GM19239 (cell line): ENCODE measurements at places on chromosomes 3 and 15.

DNA sequence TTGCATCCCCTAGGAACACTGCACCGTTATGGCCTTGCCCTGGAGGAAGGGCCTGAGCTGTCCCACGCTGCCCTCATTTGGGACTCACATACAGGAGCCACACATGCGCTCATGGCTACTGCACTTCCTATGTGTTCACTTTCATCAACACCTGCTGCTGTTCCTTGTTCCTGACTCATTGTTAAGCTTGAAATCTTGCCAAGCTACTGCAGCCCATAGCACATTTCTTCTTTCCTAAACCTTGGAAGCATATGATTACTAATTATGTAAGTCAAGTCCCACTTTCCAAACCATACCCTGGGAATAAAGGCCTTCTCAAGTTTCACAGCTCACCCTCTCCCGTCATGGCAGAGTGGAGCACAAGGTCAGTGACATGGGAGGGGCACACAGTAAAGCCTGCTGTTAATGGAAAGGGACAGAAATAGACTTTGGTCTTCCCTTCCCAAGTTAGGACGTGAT lies 307.9 kb downstream of the CLSTN2 start:
- DNase-seq = no peak

- no peak for DNase-seq
Observed at GRCh38 chr15:43370310-43370974, 401 bp downstream of the ZSCAN29 start.

DNA sequence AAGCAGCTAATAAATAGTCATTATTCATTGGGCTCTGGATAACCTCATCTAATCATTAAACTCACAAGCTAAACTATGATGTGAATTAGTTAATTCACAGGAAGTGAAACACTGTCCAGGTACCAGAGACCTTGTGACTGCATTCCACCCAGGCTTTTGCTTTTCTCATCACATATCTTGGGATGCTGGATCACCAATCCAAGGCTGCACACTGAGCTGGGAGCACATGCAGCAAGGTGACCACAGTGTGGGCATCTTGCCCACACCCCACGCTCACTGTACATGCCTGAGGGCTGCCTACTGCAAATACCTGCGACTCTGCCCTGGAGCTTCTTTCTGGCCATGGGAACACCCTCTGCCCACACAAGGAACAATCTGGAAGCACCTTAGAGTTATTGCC lies 40.6 kb upstream of the TNFAIP8L3 start:
- no peak for DNase-seq

DNA sequence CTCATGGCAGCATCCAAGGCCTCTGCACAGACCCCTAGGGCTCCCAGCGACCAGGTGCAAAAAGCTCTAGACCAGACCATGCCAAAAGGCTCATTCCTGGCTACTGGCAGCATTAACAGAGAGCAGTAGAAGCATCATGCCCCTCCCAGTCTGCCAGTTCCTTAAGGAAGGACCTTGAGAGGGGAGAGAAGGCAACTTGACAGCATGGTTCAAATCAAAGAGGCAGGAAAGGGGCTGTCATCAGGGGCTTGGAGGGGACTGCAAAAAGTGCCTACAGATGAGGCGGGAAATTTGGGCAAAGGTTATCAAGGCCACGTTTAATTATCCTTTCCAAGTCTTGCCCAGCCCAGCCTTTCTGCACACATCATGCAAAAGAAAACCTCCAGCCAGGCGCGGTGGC lies 64.7 kb downstream of the SSUH2 start:
- DNase-seq = no peak

DNA sequence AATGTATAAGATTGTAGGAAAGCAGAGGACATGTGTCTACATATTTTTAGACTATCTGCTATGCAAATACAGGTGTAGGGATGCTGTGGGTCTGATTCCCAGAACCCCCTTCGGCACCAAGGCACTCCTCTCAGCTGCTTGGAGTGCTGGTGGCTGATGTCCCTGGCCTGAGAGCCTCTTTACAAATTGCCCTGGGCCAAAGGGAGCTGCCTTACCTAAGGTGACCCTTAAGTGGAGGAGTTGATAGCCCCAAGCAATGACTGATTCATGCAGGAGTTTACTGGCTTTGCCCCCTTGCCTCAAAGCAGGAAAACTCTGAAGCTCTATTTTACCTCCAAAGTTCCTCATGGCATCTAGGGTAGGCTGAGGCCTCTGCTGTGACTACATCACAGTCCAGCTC lies 83.0 kb downstream of the ZNF385D start:
- no peak for DNase-seq

GRCh38 chr3:22907161-22907780 lies 295.9 kb upstream of the UBE2E2 start:
- no peak for DNase-seq

DNA sequence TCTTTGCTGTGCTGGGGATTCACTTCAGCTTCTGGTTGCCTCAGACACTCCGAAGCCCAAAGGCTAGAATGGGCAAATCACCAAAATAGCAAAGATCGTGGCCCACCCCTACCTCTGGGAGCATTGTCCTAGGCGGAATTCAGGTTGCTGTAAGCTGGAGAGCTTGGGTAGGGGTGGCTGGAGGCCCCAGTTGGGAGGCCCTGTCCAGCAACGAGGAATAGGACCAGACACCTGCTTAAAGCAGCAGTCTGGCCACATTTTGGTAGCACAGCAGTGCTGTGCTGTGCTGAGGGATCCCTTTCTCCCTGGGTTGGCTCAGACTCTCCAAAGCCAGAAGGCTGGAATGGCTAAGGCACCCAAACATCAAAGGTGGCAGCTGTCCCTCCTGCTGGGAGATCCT lies 99.3 kb downstream of the CLDN1 start:
- DNase-seq = no peak

GRCh38 chr3:177760803-177761202 lies 563.5 kb upstream of the TBL1XR1 start:
- no peak for DNase-seq

- no peak for DNase-seq
Observed at GRCh38 chr3:167743799-167744198, 8.3 kb downstream of the SERPINI1 start.

DNA sequence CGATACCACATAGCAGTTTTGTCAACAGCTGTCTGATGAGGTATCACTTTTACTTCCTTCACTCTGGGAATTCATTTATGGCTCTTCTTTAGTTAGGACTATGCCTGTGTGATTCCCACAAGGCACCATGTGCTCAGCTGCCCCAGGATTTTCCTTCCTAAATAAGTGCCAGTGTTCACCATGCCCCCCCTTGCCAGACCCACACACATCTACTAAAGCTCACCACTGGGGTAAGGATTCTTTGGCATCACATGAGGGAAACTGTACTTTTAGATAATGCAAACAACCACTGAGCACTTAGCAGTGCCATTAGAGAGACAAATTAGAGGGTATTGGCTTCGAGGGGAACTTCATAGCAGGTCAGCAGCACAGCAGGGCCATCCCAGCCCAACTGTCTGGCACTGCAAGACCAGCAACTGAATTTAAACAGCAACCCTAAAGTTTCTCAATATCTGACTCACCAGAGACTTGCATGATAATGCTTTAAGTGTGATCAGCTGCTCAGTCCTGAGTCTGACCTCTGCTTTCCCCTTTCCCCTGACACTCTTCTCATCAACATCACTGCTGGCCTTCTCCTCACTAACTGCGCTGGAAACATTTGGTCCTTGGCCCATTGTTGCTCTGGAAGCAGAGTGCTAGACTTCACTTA lies 114.3 kb downstream of the STAC start:
- no peak for DNase-seq

GRCh38 chr3:35519936-35520335 lies 119.4 kb upstream of the ARPP21 start:
- DNase-seq = no peak

DNA sequence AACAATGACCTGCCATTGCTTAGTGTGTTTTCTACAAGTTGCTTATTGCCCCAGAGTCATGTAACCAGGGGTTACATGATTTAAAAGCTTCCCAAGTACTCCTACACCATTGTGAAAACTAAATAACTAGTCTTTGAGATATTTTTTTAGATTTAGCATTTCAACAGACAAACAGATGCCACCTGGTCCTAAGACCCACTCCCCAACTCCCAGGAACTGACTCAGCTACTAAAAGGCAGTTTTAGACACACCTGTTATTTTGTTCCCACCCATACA lies 28.1 kb upstream of the KBTBD12 start:
- DNase-seq = no peak

DNA sequence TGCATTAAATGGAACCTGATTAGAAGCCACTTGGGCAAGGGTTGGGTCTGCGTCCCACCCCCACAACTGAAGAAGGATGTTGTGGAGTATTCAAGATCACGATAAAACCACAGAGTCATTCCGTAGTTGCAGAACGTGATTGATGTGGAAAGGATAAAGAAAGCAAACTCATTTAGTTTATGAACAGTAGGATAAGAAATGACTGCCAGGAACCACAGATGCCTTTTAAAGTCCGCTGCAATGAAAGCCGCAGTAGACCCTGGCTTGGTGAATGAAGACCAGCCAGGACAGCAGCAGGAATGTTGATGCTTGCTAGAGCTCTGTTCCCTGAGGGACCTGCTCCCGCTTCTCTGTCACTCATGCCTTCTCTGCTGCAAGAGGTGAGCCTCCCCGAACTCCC lies 111.5 kb downstream of the GABRG3 start:
- no peak for DNase-seq

- DNase-seq = no peak
Observed at GRCh38 chr15:39781147-39781966, 1.3 kb downstream of the FSIP1 start.

GRCh38 chr15:101469520-101470288 lies 19.8 kb downstream of the PCSK6 start:
- DNase-seq = no peak

DNA sequence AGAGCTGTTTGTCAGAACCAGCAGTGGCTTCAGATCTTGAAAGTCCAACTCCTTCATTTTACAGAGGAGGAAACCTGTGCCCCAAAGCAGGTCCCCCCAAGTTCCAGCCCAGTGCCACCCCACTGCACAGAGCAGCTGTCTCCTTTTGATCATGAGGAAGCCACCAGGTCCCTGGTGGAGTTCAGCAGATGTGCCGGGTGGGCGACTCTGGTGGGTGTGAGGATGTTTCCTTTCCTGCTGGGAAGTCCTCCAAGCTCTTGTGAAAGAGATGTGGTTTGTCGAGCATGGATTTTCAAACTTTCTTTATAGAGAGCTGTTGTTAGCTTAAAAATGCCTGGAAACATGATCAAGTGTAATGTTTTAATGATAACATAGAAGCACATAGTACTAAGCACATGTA lies 52.0 kb downstream of the SMAD3 start:
- DNase-seq = no peak

DNA sequence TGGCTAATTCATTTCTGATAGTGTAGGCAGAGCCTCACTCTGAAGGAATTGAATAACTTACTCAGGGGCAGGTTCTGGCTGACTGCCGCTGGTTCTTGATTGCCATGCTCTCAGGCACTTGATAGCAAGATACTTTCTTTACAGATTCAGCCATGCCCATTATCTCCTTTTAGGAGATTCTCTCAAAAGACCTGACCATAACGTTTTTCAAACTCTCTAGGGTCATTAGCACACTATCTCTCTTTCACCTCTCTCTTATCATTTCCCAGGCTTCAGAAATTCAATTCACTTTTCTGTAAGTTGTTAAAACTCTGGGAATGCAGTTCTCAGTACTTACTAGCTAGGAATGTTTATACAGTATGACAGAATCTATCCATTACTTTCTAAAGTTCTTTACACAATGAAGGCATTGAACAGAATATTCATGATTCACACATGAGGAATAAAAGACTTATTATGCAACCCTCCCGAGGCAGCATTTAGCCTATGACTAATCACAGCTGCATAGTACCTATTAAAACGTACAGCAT lies 850.3 kb upstream of the CADM2 start:
- DNase-seq = no peak

GRCh38 chr3:7332696-7333095 lies 471.8 kb downstream of the GRM7 start:
- DNase-seq = no peak

DNA sequence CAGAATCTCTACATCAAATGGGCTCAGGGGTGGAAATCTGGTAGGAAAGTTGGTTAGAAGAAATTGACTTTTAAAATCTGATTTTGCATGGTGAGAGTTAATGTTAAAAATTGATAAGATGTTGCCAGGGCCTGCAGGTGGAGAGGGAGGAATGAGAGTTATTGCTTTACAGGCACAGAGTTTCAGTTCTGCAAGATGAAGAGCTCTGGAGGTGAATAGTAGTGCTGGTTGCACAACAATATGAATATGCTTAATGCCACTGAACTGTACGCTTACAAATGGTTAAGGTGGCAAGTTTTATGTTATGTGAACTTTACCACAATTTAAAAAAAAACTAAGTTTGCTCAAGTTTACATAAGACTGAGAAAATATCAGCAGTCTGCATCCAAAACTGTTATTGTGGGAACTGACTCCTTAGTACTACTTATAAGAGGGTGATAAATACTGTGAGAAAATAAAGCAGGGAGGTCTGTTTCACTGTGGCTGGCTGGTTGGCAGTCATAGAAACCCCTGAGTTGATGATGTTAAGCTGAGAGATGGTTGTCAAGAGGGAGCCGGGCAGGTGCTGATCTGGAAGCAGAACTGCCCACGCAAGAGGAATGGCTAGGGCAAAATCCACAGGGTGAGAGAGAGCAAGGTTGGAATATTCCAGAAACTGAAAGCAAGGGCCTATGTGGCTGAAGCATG lies 144.9 kb downstream of the EDEM1 start:
- no peak for DNase-seq

DNA sequence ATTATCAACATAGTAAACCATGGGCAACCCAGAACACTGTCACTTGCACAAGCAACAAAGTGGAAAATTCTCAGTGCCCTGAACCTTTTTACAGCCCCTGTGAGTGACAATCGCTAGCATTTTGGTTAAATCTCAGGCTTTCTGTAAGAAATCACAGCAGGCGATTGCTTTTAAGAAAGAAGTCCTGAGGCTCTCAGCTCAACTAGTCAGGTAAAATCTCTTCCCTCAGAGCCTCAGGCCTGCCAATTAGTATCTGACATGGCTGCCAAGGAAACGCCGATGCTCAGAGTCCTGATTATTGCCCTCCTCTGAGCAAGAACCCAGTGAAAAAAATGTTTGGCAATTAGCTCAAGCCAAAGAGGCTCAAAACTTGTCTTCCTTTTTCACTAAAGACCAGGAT lies 530.8 kb downstream of the DIPK2A start:
- DNase-seq = no peak

DNA sequence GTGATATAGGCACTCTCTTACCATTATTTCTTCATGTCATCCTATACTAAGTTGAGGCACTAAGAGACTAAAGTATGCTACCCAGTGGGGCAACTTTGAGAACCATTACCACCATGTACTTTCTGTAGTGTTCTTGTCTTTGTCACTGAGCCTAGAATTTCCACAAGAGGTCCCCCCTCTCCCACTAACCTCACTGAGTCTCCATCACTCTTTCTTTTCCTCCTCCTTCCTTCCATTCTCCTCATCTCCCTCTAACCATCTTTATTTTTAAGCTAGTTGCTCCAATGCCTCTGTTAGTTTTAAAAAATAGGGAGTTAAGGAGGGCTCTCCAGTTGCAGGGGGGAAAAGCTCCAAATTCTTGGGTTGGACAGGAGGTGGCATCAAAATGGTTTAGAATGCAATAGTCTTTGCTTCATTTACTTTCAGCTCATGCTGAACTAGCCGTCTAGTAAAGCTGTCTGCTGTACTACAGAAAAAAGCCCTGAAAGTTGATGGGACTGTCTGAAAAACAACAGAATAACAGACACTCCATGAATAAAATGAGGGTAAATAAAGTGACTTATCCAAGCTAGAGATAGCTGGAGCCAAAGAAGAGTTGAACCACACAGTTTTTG lies 85.1 kb upstream of the MYRIP start:
- DNase-seq = no peak

GRCh38 chr3:159788291-159788690 lies 200.3 kb upstream of the IL12A start:
- DNase-seq = no peak

- peak; percentile 18 for DNase-seq
Observed at GRCh38 chr3:103968751-103969150, 1398.0 kb upstream of the ALCAM start.

GRCh38 chr3:87997966-87998365 lies 60.8 kb downstream of the CGGBP1 start:
- DNase-seq = no peak
